ENCODE measurements at places on chromosomes 4 and X.
A peak's percentile ranks its signal among the peaks of the same experiment; 100 is the strongest.

GRCh38 chr4:10161840-10162239 is 45.2 kb upstream of the WDR1 start:
- no peak for DNase-seq

DNA sequence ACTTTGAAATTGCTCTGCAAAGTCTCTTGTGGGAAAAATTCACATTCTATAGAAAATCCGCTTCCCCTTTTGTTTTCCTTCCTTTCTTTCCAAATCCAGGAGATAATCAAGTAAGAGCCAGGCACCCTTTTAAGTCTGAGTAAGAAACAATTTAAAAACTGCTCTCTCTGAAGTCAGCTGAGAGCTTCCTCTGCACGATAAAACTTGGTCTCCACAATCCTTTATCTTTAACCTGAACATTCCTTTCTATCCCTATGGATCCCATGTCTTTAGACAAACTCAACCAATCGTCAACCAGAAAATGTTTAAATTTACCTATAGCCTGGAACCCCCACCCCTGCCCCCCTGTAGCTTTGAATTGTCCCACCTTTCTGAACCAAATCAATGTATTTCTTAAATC is 1723.6 kb upstream of the AGA start:
- no peak for DNase-seq

GRCh38 chr4:14726877-14727361 is 275.4 kb upstream of the CPEB2 start:
- peak; percentile 83 for DNase-seq

GRCh38 chrX:130057209-130057608 is 53.1 kb downstream of the ELF4 start:
- DNase-seq: no peak

DNA sequence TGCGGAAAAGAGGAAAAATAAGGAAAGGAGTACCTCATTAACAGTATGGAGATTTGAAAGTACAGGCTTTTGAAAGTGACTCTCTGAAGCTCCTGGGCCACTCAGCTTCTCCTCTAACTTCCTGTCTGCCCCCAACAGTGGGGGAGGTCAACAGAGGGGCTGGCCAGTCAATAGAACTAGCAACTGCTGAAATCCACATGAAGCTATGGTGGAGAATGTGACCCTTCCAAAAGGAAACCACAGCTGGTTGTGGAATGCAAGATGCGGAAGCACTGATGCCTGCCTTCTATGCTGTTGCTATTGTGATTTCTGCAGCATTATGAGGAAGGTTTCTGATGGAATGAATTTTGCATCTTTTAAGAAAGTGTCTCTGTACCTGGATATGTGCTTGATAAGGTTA is 2.4 kb downstream of the CORIN start:
- no peak for DNase-seq

GRCh38 chr4:145613566-145614232 is 5.5 kb upstream of the MMAA start:
- DNase-seq: no peak

DNA sequence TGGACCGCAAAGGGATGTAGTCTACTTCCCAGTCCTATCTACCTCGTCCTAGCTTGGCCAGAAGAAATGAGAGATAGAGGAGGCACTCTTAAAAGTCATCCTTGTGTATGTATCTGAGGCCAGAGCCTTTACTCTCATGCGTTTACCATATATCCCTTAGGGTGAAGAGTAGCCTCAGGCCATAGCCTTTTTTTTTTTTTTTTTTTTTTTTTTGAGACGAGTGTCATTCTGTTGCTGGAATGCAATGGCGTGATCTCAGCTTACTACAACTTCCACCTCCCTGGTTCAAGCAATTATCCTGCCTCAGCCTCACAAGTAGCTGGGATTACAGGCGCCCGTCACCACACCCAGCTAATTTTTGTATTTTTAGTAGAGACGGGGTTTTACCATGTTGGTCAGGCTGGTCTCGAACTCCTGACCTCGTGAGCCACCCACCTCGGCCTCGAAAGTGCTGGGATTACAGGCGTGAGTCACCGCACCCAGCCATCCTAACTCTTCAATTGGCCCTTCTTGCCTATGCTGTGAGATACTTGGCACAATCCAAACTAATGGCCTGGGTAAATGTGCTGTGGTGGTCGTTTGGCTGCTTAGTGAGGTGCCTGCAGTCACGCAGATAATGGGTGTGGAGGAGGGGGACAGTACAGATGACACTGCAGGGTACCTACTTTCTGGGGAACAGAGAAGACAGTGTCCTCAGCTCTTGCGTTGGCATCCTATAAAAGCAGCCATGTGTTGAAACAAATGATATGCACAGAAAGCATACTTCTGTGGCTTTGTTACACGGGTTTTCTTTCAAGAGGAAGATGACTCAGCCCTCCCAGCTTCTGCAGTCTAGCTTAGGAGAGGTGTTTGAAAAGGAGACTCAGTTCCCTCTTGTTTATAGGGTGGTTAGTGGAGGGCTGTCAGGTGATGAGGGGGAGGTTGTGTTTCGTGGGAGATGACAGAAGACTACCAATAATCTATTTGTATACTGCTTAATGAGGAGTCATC is 10.4 kb upstream of the DGAT2L6 start:
- no peak for DNase-seq

GRCh38 chr4:84237008-84237407 is 262.1 kb downstream of the NKX6-1 start:
- DNase-seq: no peak
